ENCODE measurements at places on chromosomes 13 and 19. TPM values are rescaled to one million over a fixed set of nuclear protein-coding genes. Genes with fewer than 3 reads are reported as not detected.

GRCh38 chr13:113860665-113861432, 3.0 kb downstream of the GAS6 start:
- H3K27me3 ChIP-seq = peaks cover 19% of the 10 kb centered on the region
- peaks cover 8% of the 10 kb centered on the region for H3K4me1 ChIP-seq
- no peak overlapping the region for H3K4me3 ChIP-seq
- DNase-seq = no peak
- no peak overlapping the region for H3K27ac ChIP-seq

Gene ZGLP1
- 0.48 TPM for polyA plus RNA-seq

DNA sequence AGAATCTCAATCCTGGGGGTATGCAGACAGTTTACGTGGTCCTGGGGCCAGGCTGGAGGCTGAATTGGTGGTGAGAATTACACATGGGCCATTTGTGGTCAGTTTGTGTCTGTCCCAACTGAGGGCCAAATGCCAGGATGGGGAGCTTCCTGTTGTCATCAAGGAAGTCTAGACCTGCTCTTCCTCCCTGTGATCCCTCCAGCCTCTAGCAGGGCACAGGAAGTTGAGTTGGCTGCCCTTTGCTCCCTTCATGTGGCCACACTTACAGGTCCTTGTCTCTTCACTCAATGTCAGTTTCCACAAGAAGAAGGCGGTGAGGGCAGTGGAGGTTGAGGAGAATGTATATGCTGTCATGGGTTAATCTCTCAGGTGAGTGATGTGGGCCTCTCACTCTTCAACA, 30.1 kb downstream of the SIGLEC7 start:
- H3K4me1 ChIP-seq = peaks cover 30% of the 10 kb centered on the region
- H3K36me3 ChIP-seq = peaks cover 10% of the 10 kb centered on the region
- H3K27ac ChIP-seq = no peak overlapping the region
- H3K27me3 ChIP-seq = peaks cover 6% of the 10 kb centered on the region
- H3K4me3 ChIP-seq = no peak overlapping the region

GRCh38 chr19:46859637-46860124, 1.1 kb upstream of the ARHGAP35 start:
- peaks cover 6% of the 10 kb centered on the region for H3K27me3 ChIP-seq
- H3K36me3 ChIP-seq = no peaks in the 10 kb centered on the region
- no peak for DNase-seq
- peak overlapping the region; percentile 94 for H3K27ac ChIP-seq

DNA sequence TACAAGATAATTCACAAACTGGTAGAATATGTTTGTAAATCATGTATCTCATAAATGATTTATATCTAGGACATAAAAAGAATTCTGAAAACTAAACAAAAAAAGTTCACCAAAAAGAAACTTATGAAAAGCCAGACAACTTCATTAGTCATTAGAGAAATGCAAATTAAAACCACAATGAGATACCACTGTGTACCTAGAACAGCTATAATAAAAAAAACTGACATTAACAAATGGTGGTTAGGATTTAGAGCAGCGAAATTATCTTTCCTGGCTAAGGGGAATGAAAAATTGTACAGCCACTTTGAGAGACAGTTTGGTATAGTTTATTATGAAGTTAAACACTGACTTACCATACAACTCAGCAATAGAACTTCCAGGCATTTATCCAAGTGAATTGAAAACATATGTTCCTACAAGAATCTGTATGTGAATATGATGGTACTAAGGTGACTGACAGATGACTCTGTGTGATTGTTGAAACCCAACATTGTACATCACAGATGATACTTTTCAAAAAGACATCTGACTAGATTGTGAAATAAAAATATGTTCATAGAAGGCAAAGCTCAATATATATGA, 41.8 kb downstream of the UGGT2 start:
- no peaks in the 10 kb centered on the region for H3K27me3 ChIP-seq
- no peak for DNase-seq
- no peak overlapping the region for H3K27ac ChIP-seq
- H3K36me3 ChIP-seq = no peaks in the 10 kb centered on the region

Gene PRSS57
- 6.3 TPM for polyA plus RNA-seq

Gene OR7G1
- polyA plus RNA-seq = not detected

GRCh38 chr13:58852076-58852475, 1220.5 kb downstream of the PCDH17 start:
- no peaks in the 10 kb centered on the region for H3K36me3 ChIP-seq
- H3K27ac ChIP-seq = no peak overlapping the region
- no peak for DNase-seq
- H3K4me1 ChIP-seq = no peaks in the 10 kb centered on the region
- no peaks in the 10 kb centered on the region for H3K27me3 ChIP-seq

DNA sequence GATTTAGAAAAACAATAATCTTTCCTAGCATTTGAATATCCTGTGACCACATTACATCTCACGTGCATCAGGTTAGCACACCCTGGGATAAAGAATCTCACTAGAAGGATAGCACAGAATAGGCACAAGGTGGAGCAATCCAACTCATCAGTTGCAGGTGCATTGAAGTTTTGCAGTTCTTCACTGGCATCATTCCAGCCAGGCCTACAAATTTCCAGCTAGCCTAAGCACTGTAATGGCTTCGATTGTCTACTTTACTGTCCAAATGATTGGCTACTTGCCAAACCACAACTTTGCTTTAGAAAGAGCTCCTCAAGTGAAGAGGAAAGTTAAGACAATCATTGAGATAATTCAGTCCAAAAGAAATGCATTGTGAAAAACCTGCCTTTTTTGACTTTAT, 89.5 kb downstream of the SPRY2 start:
- no peak for DNase-seq
- H3K4me1 ChIP-seq = no peaks in the 10 kb centered on the region
- no peak overlapping the region for H3K27ac ChIP-seq
- no peaks in the 10 kb centered on the region for H3K27me3 ChIP-seq

Gene ACP7
- polyA plus RNA-seq = not detected

GRCh38 chr13:49256841-49257240, 9.1 kb downstream of the CDADC1 start:
- no peaks in the 10 kb centered on the region for H3K27me3 ChIP-seq
- peaks cover 25% of the 10 kb centered on the region for H3K36me3 ChIP-seq
- no peak for DNase-seq
- peaks cover 14% of the 10 kb centered on the region for H3K4me1 ChIP-seq

DNA sequence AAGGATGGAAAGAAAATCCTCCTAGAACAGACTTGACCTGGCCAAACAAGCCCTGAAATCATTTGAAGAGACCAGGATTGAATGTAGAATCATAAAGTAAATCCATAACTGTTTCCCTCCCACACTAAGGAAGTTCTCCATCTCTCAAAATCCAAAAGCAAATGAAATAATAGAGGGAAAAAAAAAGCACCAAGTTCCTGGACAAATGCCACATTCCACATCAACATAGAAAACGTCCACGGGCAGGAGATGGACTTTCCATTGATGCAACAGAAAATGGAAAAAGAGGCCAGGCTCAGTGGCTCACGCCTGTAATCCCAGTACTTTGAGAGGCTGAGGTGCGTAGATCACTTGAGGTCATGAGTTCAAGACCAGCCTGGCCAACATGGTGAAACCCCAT, 56.2 kb downstream of the INSR start:
- H3K4me1 ChIP-seq = no peaks in the 10 kb centered on the region
- no peak overlapping the region for H3K4me3 ChIP-seq
- H3K36me3 ChIP-seq = no peaks in the 10 kb centered on the region
- H3K27me3 ChIP-seq = no peaks in the 10 kb centered on the region

Gene FUT6
- polyA plus RNA-seq = not detected

Gene C19orf44
- polyA plus RNA-seq = 0.80 TPM
